ENCODE measurements at places on chromosomes 11 and 22.

DNA sequence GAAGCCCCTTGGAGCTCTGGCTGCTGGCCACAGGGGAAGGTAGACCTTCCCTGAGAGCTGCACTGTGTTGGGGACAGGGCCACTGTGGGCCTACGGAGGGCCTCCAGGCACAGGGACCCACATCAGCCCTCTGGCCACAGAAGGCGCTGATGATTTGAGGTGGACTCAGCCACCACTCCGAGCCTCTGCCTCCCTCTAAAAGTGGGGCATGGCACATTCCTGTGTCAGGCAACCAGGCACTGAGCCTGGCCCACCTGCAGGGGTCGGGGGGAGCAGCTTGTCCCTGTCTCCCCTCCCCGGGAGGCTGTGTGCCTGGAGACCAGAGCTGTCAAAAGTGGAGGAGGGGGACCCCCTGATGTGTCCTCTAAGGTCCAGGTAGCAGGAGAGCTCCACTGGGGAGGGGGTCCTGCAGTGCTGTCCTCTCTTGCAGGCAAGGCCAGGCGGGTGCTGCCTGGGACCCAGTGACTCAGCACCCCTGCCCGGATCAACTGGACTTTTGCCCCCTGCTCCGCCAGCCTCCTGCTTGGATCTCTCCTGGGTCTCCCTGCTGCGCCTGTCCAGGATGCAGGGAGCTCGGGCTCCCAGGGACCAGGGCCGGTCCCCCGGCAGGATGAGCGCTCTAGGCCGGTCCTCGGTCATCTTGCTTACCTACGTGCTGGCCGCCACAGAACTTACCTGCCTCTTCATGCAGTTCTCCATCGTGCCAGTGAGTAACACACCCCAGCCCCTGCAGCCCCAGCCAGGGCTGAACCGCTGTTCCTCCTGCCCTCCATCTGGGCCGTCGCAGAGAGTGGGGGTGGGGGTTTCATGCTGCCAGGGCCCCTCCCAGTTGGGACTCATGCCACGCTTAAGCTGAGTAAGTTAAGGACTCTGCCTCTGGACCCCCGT, 17.5 kb upstream of the CDKN1C start:
- no peak for DNase-seq

- DNase-seq: no peak
These were observed 771.7 kb downstream of the NTM start for GRCh38 chr11:132142121-132142520.

DNA sequence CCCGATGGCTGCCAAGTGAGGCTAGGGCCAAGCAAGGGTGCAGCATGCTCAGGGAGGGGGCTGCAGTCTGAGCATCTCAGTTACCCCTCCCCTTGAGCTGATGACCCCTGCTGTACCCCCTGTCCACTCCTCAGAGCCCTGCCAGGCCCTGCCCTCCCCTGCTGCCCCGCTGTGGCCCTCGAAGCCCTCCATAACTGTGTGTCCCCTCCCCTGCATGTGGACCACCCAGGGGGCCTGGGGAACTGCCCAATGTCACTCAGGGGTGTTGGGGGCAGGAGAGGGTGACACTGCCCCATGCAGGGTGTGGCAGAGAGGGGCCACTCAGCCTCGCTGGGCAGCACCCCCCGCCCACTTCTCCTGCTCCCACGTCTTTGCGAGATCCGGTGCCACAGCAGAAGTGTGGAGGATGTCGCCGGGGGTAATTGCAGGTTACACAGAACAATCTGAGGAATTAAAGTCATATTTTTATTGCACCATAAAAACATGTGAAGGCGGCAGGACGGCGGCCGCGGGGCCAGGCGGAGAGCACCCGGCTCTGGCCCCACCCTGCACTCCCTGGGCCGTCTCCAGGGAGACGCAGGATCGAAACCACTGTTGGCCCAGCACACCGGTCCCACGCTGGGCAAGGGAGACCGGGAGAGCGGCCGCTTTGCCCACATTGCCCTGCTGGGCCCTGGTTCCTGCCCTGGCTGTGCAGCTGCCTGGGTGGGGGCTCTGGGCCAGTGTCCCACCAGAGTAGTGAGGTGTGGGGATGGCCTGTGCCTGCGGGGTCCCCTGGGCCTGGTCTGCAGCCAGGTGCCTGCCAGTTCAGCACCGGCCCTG, 18.7 kb upstream of the GNB1L start:
- DNase-seq: no peak

DNA sequence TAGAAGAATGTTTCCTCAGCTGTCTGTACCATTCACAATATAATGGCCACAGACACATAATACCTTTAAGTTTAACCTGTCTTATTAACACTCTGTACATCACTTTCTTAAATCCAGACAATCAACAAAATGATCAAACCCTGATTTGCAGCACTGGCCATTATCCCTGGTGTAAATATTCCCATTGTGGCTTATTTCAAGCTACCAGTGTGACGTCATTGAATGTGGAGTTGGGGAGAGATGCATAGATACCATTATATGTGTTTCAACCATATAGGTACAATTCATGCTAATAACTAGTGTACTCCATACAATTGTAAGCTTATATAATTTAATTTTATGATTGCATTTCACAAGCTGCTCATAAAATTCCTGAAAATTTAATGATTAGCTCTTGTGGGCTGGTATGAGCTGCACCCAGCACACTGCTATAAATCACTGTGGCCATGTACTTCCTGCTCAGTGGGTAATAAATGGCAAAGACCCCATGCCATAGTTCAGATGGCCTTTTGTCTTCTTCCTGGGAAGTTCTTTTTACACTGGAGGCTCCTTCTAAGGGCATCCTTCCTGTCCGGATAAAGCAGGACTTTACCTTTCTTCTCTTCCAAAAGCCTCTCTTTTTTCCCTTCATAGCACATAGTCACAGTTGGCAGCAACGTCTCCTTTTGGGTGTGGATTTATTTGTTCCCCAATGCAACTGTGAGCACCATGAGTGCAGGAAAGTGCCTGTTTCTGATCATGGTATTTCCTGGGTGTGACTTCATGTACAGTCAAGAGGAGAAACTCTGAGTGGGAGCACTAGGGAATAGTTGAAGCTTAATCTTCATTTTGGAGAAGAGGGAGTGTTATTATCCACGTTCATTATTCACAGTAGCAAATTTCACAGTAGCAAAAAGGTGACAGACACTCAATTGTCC, 87.8 kb downstream of the MIAT start:
- no peak for DNase-seq

GRCh38 chr22:49871482-49871881, 17.8 kb downstream of the ZBED4 start:
- no peak for DNase-seq

GRCh38 chr11:123729602-123730001, 11.9 kb downstream of the ZNF202 start:
- no peak for DNase-seq

DNA sequence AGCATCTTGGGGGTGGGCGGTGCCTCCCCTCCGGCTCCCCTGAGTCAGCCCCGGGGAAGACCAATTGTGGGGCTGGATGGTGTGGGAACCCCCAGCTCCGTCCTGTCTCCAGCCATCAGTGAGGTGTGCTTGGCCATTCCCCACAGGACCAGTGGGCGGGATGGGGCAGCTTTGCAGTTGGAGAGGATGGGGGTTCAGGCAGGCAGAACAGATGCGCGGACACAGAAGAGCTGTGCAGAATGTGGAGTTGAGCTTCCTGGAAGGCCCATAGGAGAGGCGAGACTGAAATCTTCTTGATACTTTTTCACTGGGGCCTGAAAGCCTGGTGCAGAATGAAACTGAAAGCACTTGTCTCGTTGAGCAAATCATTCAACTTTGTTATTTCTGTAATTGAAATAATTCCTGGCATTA, 23.8 kb downstream of the PARVB start:
- peak; percentile 26 for DNase-seq

DNA sequence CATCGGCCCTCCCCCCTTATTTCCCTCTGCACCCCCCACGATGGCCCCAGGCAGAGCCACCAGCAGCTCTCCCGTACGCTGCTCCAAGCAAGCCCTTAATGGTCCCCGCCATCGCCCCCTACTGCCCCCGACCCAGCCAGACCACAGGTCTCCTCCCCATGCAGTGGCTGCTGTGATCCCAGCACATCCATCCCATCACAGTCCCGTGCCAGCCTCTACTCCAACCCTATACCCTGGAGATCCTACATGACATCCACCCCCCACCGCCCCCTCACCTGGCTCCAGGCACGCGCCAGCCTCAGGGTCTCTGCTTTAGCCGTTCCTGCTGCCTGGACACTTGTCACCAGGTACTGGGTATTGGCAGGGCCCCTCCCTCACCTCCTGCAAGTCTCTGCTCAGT, 85.8 kb upstream of the RTL6 start:
- no peak for DNase-seq

DNA sequence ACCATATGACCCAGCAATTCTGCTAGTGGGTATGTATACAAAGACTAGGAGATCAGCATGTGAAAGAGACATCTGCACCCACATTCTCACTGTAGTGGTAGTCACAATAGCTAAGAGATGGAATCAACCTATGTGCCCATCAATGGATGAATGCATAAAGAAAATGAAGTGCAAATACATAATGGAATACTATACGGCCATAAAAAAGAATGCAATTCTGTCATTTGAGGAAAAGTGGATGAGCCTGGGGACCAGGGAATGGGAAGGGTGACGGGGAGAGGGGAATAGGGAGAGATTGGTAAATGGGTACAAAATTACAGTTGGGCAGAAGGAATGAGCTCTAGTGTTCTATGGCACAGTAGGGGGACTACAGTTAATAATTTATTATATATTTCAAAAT, 26.7 kb upstream of the SMIM38 start:
- no peak for DNase-seq

- DNase-seq: no peak
These were observed 22.0 kb downstream of the OOSP3 start for GRCh38 chr11:59900366-59901126.

- DNase-seq: no peak
These were observed 874 bp downstream of the APOL1 start for GRCh38 chr22:36253523-36254490.

GRCh38 chr22:45867118-45867905, 109.7 kb downstream of the WNT7B start:
- DNase-seq: peak; percentile 84

DNA sequence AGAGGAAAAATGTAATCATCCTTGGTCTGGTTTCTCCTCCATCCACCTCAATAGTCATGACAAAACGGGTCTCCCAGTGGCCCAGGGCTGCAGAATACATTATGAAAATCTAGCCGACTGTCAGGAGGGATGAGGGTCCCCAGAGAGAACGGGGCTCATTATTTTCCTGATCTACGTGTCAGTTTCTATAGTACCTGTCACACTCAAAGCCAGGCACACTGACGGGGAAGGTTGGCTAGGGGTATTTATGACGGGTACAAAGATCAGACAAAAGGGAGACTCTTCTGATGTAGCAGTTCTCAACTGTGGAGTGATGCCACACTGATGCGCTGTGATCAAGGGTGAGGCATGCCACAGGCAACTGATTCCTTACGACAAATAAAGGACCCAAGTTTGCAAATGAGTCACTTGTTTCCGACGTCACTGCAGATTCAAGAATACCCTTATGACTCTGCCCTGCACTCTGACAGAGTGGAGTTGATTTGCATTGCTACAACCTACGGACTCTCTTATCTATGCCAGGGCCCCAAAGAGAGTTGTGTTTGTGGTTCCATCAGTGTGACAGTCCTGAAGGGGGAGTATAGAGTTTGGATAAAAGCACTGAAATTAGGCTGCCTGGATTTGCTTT, 188.2 kb upstream of the TBCEL start:
- DNase-seq: no peak

DNA sequence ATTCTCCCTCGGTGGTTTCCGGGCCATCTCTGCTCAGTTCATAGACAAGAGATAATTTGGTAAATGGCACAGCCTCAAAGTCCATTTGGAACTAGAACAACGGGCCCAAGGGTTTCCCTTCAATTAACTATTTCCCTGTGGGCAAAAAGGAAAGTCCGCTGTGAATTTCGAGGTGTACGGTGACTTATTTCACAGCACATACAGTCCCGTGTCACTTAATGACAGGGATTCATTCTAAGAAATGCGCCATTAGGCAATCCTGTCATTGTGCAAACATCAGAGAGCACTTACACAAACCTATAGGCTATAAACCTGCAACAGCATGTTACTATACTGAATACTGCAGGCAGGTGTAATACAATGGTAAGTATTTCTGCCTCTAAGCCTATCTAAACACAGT, 551.6 kb downstream of the OPCML start:
- no peak for DNase-seq

DNA sequence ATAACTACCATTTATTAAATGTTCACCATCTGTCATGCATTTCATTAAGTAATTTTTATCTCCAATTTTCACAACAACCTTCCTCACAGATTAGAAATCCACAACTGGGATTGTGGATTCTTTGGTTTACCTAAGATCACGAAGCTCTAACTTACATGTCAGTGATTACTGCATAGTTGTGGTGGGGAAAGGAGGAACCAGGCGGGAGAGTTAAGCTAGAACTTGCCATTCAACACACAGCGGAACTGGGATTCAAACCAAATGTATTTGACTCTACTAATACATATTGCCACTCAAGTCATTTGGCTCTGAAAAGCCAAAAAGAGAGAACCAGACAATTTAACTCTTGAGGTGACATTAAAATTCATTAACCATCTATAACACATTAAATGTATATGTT, 10.4 kb upstream of the LAYN start:
- DNase-seq: no peak

GRCh38 chr11:127616158-127616557, 615.6 kb upstream of the KIRREL3 start:
- no peak for DNase-seq

GRCh38 chr22:48644108-48644507, 1183.6 kb downstream of the BRD1 start:
- DNase-seq: peak; percentile 63

- DNase-seq: no peak
These were observed 848.3 kb downstream of the TBC1D22A start for GRCh38 chr22:47610764-47611163.

DNA sequence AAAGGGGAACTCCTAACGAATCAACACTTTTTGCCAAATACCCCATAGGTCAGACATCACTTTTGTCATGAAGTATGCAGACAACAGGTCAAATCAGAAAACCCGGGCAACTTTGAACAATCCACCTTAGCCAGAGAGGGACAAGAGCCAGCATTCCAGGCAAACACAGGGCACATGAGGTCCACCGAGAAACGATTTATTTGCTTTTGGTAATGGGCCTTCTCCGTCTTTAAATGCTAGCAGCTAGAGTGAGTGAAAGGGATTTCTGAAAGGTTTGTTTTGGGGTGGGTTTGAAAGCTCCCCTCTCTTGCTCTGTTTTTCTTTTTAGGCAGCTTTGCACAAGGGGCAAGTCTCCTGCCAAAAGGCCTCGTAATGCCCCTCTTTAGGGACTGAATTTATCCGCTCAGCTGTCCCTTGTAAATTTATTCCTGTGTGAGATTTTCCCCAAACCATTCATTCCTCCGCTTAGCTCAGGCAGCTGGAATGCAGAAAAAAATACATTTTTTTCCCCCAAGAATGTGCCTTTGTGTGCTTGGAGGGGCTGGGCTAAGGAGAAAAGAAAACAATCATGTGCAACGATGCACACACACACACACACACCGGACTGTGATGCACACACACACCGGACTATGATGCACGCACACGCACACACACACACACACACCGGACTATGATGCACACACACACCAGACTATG, 196.9 kb downstream of the SNX19 start:
- DNase-seq: peak; percentile 72

GRCh38 chr11:94171693-94172440, 43.2 kb downstream of the PANX1 start:
- peak; percentile 79 for DNase-seq

All from AG20443 (cell line).